ENCODE measurements at places on chromosomes 3 and 15.

DNA sequence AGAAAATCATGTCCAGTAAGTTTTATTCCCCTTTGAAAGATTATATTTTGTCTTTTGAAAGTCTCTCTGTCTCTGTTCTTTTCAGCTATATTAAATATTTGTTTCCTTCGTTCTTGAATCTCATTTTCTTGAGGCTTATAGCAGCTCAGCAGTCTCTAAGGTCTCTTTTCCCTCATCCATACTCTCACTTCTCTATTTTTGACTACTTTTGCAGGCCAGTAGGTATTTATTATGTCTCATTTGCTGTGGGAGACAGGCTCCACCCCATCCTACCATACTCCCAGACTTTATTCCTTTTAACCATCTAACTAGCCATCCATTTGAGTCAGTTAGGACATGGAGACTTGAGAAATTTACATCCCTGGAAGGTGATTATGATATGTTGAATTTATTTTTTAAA lies 71.0 kb downstream of the FILIP1L start:
- no peak for DNase-seq

DNA sequence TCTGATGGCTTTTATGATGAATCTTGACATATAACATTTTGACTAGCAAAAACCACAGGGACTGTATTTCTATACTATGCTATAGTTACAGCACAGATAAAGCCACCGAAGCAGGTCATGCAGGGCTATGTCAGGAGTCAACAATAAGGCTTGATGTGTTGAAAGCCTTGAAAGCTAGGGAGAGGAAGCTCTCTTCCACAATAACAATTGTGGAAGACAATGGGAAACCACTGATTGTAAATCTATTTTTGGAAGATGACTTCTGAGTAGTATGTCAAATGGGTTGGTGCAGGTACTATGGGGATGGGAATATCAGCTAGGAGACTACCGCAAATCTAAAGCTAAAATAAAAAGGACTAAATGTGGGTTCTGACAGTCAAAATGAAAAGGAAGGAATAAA lies 4.0 kb upstream of the AQR start:
- no peak for DNase-seq

- DNase-seq = no peak
Measured at GRCh38 chr3:71185733-71186455, 397.6 kb downstream of the FOXP1 start.

DNA sequence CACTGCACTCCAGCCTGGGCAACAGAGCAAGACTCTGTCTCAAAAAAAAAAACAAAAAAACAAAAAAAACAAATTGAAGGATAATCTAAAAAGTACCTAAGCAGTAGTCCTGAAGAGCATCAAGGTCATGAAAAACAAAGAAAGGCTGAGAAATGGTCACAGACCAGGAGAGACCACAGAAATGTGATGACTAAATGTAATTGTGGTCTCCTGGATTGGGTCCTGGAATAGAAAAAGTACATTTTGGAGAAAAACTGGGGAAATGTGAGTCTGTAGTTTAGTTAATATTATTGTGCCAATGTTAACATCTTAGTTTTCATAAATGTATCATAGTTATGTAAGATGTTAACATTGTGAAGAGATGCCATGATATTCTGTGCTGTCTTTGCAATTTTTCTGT lies 267.5 kb upstream of the NR2E3 start:
- no peak for DNase-seq

GRCh38 chr3:183264268-183264667 lies 11.2 kb downstream of the B3GNT5 start:
- DNase-seq = no peak

- no peak for DNase-seq
Measured at GRCh38 chr3:3084890-3085289, 25.3 kb downstream of the IL5RA start.

GRCh38 chr3:50978991-50979667 lies 304.4 kb downstream of the DOCK3 start:
- no peak for DNase-seq

DNA sequence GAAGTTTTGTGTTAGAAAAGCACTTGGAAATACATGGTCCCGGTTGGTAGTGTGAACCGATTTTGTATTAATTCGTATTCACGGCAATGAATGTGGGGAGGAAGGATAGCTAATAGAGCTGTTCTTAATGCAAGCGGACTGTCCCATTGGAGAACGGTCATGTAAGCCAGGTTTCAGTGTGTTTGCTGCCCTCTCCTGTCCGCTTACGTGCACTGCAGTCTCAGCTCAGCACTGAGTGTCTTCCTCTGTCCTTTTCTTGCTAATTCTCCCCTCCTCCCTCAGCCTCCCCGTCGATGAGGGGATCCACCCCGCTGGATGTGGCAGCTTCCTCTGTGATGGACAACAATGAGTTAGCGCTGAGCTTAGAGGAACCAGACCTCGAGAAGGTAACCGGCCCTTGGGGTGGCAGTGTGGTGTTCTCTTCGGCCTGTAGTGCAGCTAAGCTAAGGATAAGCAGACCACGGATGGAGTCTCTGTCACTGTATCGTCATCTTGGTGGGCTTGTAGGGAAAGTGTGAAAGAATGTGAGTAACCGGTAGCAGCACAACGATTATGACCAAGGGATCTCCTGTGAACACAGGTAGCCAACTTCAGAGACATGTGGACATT lies 267.5 kb upstream of the CHRM5 start:
- DNase-seq = peak; percentile 68

- no peak for DNase-seq
Measured at GRCh38 chr15:73518180-73518862, 75.4 kb downstream of the REC114 start.
